ENCODE measurements at places on chromosomes 12 and 14.

DNA sequence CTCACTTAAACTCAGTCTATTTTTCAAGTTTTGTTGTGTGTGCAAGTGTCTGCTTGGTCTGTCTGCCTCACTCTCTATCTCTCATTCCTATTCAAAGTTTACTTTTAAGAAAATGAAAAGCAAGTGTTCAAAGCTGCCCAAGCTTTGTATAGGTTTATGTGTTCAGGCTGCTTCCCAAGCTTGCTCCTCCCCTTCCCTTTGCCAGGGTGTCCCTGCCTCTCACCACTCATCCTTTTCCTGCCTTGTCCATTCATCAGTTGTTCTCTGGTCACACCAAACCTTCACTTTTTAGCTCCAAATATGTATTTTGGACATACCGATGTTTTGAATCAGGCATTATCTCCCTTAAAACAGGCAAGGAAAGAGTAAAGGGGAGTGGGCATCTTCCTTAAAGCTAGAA is 41.3 kb downstream of the STK38L start:
- DNase-seq, result no peak

DNA sequence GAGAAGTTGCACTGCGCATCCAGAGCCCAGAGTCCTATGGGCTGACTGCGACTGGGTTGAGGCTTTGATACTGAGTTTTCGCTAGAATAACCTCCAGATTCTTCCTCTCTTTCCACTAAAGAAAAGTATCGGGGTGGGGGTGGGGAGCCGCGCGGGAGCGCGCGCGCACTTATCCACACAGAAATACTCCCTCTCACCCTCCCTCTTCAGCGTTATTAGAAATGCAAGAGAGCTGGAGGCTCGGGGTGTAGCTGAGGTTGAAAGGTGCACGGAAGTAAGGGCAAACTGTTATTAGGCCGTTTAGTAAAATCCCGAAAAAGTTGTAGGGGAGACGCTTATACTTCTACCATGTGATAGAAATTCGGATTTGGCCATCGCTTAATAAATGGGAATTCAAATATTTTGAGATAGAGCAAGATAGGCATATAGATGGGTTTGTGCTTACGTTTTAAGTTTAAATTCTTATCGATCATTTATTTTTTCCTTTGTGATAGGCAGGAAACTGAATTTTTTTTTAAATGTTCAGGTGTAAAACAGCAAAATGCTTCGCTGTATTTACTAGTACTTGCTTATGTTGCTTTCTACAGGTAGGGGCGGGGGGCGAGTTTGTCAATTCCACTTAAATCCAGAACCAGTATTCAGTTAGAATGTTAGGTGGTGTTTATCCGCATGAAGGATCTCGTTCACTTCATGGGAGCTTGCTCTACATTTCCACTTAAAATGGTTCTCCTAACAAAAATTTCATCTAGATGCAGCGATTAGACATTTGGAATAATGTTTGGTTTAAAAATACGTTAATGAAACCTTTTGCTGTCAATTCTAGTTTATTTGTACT is 1.1 kb downstream of the ARHGAP5 start:
- DNase-seq, result peak; percentile 27

- no peak for DNase-seq
Measured at GRCh38 chr14:54223831-54224402, 172.9 kb upstream of the CDKN3 start.

DNA sequence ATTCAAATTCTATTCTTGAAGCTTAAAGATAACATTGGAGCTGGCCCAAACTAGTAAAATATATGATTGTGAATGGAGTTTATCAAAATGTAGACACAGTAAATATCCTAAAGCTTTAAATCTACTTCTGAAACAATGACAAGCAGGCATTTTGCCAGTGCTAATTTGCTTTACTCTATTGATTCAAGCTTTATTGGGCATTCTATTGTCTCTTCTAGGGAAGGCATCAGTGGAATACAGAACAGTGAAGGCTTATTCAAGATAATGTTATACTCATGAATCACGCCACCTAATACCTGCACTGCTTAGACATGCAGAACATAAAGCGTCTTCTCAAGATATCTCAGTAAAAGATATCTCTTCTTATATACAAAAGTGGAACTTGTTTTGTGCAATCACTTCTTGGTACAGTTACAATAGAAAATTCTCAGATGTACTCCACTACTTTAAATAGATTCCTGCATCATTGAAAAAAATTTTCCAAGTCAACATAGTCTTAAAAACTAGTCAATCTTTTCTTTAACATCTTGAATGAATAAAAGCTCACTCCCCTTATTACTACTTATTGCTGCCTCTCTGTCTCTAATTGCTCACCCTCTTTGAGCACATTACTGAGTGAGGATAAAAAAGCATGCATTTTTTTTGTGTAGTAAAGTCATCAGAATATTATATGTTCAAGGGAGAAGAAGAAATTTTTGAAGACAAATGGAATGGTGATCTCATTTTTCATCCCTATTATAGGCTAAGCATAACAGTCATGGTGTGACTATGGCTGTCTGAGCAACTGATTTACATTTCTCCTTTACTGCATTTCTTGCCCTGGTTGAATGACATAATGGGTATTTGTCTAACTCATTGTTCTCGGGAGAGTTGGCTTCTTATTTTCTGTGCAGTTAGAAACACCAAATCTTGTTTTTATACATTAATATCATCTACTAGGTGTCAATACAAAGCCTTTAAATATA is 98.0 kb upstream of the E2F7 start:
- no peak for DNase-seq

DNA sequence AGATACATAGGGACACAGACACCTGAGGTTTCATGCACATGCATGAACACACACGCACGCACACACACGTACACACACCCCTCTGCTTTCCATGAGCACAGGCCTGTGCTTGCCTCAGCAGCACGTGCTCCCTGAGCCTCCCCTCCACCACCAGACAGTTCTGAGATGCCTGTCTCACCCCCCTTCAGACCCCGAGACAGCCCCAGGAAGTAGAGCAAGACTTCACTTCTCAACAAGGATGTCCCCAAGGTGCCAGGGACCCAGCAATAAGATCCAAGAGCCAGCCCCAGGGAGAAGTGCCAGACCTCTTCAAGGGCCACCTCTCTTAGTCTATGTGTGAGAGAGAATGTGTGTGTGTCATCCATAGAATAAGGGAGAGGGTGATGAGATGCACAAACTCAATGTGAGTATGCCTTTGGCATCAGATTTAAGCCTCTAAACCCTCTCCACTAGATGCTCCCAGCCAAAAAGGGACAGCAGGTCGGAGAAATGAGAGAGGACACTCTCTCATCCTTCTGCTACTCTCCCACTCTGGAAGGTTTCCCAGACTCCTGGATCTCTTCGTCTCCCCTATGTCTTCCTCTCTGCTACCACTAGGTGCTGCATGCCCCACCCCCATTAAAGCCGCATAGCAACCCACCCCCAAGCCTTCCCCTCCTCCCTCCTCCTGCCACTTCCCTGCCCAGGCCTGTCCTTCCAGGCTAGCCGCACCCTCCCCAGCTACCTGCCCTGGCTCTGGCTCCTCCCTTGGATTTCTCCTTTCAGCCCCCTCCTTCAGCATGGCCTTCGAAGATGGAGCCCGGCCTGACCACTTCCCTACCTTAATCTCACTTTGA is 7.7 kb downstream of the RARG start:
- DNase-seq, result peak; percentile 93

DNA sequence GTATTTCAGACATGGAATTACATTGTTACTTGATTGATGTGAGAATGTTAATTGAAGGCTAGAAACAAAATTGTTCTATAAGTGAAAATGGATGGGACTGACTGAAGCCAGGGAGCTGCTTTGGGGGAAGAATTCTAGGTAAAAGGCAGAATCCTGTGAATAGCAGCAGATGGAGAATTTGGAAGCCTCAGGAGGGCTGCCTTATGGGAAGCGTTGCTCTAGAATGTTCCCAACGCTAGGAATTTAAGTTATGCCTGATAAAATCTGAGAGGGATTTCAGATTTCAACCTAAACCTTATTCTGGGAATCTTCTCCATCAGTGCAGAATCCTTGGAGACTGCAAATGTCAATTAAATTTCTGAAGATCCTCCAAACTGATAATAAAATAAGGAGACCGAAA is 858.2 kb upstream of the FLRT2 start:
- no peak for DNase-seq

DNA sequence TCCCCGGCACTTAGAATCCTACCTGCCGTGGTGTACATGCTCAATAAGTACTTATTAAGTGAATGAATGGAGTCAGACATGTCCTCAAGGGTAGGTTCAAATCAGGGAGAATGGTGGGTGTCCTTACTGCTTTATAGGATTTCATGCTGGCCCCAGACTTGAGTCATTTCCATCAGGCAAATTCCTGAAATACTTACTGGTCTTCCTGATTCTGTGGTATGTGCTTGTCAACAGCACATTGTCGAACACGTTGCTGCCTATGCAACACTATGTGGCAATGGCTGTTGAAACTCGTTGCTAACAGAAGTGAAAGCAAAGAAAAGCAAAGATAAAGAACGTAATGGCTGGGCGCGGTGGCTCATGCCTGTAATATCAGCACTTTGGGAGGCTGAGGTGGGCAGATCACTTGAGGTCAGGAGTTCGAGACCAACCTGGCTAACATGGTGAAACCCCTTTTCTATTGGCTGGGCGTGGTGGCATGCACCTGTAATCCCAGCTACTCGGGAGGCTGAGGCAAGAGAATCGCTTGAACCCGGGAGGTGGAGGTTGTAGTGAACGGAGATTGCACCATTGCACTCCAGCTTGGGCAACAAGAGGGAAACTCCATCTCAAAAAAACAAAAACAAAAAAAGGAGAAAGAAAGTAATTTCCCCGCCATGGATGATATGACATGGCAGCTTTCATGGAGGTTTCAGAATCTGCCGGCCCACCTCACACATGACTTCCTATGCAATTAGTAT is 214.9 kb downstream of the ZFP36L1 start:
- DNase-seq, result no peak

GRCh38 chr12:39006286-39006685 is 100.9 kb upstream of the CPNE8 start:
- no peak for DNase-seq

DNA sequence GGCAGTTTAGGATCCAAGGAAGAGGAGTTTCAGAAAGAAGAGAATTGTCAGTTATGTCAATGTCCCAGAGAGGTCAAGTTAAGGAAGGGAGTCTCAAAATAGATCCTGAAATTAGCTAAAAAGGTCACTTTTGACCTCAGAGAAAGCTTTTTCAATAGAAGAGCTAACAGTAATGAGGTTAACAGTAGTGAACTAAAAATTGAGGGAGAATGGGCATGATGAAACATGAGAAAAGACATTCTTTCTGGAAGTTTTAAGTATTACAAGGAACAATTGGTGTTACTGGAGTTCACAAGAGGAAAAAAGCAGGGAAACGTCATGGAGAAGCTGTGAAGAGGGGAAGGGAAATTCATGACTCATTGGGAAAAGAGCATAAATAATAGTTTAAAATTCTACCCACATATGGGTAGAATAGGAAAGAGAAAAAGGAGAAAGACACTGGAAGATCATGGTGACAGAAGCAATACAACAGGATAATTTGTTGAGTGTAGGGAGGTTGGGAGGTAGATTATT is 381.2 kb upstream of the FAR2 start:
- no peak for DNase-seq

DNA sequence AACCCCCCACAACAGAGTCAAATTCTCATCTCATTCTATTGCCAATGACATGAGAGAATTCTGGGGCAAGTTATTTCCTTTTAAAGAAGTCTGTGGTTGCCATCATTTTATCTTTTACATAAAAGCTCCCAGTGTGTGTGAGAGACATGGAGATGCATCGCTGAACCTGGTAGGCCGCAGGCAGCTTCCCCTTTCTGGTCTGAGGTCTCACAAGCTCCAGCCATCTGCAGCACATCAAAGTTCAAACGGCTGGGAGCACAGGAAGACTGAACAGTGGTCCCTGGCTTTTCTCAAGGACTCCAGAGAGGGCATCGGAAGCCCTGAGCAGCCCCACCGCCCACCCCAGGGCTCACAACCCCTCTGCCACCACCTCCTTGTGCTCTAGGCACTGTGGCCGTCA is 141.7 kb downstream of the RIMBP2 start:
- no peak for DNase-seq

GRCh38 chr12:74412606-74413230 is 124.9 kb upstream of the ATXN7L3B start:
- DNase-seq, result no peak

DNA sequence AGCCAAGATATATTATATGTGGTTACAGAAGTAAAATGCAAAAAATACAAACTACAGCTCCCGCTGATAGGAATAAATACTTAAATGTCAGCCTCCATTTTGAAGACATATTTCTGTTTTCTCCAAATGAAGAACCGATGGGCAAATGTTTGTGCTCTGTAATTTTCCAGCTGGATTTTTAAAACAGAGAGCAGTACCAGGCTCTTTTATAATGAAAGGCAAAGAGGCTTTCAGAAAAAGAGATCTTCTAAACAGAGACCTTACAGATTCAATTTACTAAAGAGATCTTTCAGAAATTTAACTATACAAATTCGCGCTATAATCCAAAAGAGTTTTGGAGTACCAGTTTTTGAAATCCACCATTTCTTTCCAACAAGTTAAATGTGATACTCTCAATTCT is 19.9 kb downstream of the MAP4K5 start:
- DNase-seq, result no peak

GRCh38 chr12:56529656-56530055 is 8.0 kb downstream of the RBMS2 start:
- DNase-seq, result no peak

DNA sequence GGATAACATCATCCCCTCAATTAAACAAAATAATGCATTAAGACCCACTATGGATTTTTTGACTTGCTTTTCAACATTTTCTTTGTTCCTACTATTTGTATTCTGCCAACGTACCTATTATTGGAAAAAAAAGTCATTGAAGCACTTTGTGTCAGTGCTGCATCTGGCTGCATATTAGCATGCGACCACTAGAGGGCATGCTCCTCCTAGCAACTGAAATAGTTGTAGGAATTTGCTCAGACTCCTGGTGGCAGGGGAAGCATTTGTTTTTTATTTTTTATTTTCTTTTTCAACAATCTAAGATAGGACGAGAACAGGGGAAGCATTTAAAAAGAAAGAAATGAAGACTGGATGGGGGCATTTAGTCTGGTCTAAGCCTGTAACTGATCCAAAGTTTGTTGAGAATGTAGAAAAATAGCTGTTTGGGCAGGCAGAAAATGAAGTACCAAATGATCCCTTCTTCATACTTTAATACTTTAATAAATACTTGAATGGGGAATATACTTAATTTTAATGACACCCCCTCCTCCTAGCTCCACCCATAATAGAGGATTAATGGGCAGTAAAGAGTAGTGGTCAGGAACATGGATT is 14.5 kb upstream of the CLEC4A start:
- DNase-seq, result peak; percentile 74

DNA sequence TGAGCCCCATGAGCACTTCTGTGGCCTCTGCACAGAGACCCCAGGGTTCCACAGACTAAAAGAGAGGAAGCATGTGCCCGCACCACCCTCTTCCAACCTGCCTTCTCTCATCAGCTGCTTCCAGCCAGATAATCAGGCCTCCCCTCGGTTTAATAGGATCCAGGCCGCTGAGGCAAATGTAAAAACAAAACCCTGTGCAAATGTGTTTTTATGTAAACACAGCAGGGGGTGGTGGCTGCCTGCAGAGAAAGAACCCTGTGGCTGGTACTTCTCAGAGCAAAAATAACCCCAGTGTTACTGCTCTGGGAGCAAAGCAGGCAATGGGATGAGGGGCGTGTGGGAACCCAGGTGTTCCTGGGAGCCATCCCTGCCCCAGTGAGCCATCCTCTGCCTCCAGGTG is 46.2 kb downstream of the WSCD2 start:
- DNase-seq, result peak; percentile 52

- DNase-seq, result no peak
Measured at GRCh38 chr14:24395609-24396582, 2.9 kb upstream of the NYNRIN start.

- no peak for DNase-seq
Measured at GRCh38 chr12:62689042-62689839, 222.6 kb downstream of the MON2 start.

Data from H7 (cell line).